ENCODE measurements at places on chromosomes 11 and 22.

GRCh38 chr11:101444851-101445250 lies 139.0 kb downstream of the TRPC6 start:
- DNase-seq: no peak

DNA sequence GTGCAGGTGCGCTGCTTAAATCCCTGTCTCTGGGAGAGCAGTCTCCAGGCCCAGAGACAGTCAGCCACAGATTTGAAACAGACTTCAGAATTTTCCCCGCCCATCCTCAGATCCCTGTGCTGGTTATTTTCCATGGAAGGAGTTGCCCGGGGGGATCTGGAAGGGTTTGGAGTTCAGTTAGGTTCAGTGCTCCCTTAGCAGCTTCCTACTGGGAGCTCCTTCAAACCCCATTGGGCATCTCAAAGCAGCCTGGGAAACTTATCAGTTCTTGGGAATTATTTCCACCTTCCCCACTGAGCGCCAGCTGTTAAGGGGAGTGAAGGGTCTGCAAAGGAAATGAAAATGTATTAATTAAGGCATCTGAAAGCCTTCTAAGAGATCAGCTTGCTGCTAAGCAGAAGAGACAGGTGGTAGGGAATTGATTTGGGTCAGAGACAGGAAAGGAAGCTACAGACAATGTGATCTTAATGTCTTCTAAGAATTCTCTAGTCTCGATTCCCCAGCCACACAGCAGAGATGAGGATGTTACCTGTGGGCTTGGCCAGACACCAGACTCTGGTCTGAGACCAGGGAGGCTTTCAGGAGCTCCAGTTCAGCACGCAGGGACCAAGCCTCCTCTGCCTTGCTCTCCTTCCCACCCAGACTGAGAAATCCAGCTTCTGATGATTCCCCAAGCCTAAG lies 106.2 kb upstream of the TBCEL start:
- no peak for DNase-seq

GRCh38 chr22:19972652-19973550 lies 31.3 kb upstream of the TXNRD2 start:
- DNase-seq: no peak

GRCh38 chr11:62433904-62434276 lies 15.1 kb downstream of the SCGB1A1 start:
- no peak for DNase-seq

DNA sequence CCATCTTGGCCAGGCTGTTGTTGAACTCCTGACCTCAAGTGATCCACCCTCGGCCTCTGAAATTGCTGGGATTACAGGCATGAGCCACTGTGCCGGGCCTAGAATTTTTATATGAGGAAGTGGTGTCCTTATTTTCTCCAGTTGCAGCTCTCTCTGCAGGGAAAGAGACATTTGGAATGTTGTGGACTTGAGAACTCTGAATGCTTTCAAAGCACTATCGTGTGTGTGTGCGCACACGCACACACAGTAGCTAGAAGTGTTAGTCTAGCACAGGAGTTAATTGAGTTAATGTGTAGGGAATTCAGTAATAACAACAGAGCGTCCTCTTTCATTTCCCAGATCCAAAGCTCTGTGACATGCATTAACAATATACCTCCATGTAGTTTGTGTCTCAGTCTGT lies 164.0 kb upstream of the RASSF10 start:
- no peak for DNase-seq

- DNase-seq: no peak
Measured at GRCh38 chr11:5247472-5248192, 2.0 kb downstream of the HBG1 start.

- no peak for DNase-seq
Measured at GRCh38 chr11:14471127-14471526, 28.5 kb downstream of the COPB1 start.

- DNase-seq: no peak
Measured at GRCh38 chr11:76459846-76460245, 15.0 kb downstream of the EMSY start.

DNA sequence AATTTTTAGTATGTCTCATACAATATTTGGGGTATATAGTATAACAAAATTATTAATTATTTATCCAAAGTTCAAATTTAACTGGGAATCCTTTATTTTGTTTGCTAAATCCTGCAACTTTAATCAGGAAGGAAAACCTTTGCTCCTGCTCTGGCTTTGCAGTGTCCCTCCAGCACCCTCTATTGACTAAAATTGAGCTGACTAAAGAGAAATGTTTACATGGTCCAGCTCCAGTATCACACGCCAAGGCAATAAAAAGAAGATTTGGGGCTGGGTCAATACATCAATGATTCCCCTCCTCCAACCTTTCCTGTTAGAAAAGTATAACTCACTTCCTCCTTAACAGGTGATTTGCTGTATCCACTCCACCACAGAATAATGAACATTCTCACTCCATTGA lies 153.0 kb upstream of the LRRC4C start:
- no peak for DNase-seq

- no peak for DNase-seq
Measured at GRCh38 chr22:27632451-27633295, 168.9 kb downstream of the MN1 start.

GRCh38 chr22:42829302-42829701 lies 27.8 kb downstream of the ARFGAP3 start:
- DNase-seq: no peak

DNA sequence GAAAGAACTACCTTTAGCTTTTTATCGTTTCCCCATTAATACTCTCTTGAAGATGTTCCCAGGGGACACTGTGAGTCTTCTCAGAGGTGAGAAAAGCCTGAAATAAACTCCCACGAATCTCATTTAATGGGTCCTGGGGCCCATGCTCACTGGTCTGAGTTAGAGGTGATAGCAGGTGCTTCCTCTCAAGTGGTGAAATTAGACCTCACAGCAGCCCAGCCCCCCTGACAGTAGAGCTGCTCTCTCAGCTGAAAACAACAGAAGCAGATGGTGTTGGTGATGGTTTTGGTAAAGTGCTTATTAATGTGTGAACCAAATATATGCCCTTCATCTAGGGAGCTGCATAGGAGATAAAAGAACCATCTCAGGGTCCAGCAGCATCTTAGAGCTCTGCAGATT lies 76.8 kb upstream of the VPREB1 start:
- DNase-seq: no peak

- DNase-seq: no peak
Measured at GRCh38 chr11:17371614-17372013, 16.8 kb downstream of the KCNJ11 start.

DNA sequence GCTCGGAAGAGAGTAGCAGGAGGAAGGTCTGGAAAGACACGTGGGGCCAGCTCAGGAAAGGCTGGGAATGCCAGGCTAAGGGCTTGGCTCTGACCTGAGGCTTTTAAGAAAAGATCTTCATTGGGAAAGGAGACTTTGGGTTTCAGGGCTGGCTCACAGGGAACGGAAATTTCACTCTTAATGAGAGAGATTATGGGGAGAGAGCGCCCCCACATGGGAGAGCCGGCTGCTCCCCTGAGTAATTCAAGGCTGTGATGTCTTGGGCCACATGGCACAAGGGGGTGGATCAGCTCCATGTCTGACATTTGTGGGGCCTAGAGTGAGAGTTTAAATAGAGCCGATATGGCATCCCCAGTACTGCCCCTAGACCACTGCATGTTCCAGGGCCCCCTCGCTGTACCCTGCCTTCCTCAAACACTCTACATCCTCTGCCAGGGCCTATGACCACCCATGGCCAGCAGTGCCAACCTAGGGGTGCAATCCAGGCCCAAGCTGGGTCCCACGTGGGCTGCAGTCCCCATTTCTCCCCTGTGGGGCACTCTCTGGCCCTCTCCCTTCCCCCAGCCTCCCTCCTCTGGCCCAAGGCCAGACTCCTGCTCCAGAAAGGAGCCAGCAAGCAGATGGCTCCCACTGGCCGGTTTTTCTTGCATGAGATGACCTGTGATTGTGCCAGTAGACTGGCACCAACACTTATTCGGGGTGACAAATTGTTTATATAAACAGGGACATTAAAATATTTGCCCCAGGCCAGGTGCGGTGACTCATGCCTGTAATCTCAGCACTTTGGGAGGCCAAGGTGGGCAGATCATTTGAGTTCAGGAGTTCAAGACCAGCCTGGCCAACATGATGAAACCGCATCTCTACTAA lies 75.2 kb downstream of the ISX start:
- no peak for DNase-seq

DNA sequence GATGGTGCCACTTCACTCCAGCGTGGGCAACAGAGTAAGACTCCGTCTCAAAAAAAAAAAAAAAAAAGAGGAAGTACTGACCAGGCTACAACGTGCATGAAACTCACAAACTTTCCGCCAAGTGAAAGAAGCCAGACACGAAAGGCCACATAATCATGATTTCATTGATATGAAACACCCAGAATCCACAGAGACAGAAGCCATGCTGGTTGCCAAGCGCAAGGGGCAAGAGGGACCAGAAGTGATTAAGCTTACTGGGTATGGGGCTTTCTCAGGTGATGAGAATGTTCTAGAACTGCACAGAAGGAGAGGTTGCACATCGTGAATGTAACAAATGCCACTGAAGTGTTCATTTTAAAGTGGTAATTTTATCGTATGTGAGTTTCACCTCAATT lies 60.9 kb downstream of the CELSR1 start:
- no peak for DNase-seq

DNA sequence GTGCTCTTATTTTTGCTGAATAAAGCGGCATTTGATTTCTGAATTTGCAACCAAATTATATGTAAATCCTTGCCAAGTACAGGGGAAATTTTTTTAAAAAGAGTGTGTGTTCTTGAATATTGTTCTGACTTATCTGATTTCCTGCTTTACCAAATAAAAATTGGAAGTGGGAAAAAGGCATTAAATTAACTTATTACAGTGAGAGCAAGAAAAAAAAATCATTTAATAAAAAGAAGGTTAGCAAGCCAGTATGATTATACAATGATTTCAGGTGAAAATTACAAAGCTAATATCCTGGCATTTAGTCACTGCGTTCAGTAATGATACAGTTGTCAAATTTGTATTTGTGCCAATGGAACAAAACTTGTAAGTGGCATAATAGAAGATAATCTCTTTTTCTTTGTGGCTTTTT lies 82.1 kb upstream of the PPARA start:
- DNase-seq: no peak

DNA sequence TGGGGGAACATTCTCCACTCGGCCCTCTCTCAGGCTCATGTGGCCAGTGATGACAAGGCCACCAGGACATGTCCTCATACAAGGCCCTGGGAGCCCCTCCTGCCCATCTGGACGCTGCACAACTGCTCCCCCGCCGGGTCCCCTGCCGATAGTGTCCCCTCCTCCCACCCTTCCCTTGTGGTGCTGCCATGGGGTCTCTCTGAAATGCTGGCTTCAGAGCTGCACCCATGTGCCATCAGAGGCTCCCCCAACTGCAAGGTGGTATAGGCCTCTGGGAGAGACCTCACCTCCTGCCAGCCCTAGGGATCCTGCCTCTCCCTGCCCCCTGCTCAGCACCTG lies 113.0 kb downstream of the KCNQ1OT1 start:
- no peak for DNase-seq
